ENCODE measurements at places on chromosomes 2 and 18.

- no peak for DNase-seq
Measured at GRCh38 chr2:10196948-10197696, 74.6 kb downstream of the RRM2 start.

DNA sequence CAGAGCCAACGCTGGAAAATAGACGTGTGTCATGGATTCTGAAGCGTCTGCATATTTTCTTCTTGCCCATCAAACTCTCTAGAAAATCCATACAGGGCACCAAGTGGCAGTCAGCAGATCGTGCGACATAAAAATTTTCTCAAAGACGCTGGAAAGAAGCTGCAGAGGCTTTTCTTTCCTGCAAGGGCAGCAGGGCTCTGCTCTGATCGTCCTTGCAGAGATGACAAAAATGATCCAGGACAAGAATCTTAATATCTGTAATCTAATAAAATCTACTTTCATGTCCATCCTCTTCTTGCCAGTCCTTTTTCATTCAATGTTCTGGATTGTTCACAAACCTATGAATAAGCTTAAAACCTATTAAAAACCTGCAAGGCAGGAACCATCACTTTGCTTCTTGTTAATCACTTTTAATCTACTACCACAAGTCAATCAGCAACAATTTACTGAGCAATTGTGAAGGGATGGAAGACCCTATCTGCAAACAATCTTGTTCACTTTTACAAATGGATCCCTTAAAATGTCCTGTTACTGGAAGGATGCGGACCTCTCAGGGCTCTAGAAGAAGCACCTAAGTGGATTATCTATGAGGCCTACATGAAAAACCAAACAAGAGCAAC is 93.6 kb downstream of the MREG start:
- no peak for DNase-seq

DNA sequence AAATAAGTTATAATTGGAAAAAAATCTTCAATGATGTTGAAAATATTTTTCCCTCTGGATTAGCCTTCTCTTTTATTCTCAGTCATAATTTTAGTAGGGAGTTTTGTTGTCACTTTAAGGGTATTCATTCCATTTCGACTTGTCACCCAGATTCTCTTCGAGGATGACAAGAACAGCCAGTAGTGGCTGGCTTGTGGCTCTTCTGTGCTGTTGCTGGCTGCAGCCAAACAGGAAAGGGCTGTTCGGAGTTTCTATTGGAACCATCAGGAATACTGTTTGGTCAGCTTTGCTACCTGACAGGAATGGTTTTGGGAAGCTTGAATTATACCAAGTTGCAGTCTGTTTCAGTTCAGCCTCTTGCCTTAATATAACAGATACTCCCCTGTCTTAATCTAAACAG is 41.6 kb downstream of the MGAT5 start:
- DNase-seq = no peak

- no peak for DNase-seq
Measured at GRCh38 chr18:63062246-63062645, 257.3 kb downstream of the BCL2 start.

- DNase-seq = no peak
Measured at GRCh38 chr2:30359644-30360167, 87.3 kb upstream of the LCLAT1 start.

DNA sequence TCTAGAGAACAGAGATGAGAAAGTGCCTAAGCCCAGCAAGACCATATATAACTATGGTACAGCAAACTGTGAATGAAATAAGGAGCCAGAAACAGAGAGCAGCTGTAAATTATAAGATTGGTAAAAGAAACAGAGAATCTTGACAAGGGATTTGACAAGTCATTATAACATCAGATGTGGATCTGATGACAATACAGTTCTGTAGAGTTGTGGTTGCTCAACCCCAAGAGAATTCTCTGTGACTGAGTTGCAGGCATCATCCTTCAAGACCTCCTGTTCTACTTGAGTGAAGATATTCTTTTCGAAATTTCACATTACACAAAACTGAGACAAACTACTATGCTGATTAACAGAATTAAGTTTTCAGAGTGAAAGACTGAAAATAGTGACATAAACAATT is 343.1 kb upstream of the SLC39A10 start:
- DNase-seq = no peak

- DNase-seq = no peak
Measured at GRCh38 chr2:189014449-189015138, 40.4 kb downstream of the COL3A1 start.

- no peak for DNase-seq
Measured at GRCh38 chr18:12428923-12429322, 21.2 kb downstream of the PRELID3A start.

DNA sequence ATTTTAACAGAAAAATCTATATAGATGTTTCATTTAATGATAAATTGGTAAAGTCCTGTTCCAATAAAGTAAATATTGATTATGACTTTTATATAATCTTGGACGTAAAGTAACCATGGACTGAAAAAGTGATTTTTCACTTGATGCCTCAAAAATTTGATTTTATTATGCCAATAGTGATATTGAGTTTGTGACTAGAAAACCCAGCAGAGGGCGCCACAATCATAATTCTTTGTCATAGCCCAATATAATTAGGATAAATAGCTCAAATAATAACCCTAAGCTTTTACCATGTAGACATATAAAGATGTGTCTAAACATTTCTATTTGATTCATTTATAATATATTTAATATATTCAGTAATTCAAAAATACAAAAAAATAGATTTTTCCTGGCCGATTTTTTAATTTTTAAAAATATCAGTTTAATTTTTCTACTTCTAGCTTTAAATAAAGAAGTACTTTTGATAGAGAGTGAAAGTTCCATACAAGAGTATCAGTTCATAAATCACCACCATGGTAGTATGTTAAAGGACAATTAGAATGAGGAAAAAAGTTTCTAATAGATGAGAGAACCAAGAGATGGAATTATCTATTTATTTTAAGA is 30.7 kb downstream of the CAMKMT start:
- peak; percentile 36 for DNase-seq

DNA sequence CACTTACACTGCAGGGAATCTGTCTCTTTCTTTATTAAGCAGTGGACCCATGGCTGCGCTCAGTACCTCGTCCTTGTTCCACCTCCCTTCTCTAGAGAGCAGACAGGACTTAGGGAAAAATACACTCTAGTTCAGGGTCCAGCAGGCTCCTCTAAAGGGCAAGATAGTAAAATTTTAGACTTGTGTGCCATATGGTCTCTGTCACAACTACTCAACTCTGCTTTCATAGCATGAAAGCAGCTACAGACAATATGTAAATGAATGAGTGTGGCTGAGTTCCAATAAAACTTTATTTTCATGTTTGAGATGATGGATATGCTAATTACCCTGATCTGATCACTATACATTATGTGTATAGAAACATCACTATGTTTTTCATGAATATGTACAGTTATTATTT is 163.1 kb downstream of the BABAM2 start:
- DNase-seq = no peak

GRCh38 chr18:26863122-26863879 is 2.2 kb downstream of the AQP4 start:
- no peak for DNase-seq

GRCh38 chr2:54499661-54500060 is 43.5 kb downstream of the SPTBN1 start:
- no peak for DNase-seq

- no peak for DNase-seq
Measured at GRCh38 chr2:178173657-178174056, 20.7 kb upstream of the OSBPL6 start.

DNA sequence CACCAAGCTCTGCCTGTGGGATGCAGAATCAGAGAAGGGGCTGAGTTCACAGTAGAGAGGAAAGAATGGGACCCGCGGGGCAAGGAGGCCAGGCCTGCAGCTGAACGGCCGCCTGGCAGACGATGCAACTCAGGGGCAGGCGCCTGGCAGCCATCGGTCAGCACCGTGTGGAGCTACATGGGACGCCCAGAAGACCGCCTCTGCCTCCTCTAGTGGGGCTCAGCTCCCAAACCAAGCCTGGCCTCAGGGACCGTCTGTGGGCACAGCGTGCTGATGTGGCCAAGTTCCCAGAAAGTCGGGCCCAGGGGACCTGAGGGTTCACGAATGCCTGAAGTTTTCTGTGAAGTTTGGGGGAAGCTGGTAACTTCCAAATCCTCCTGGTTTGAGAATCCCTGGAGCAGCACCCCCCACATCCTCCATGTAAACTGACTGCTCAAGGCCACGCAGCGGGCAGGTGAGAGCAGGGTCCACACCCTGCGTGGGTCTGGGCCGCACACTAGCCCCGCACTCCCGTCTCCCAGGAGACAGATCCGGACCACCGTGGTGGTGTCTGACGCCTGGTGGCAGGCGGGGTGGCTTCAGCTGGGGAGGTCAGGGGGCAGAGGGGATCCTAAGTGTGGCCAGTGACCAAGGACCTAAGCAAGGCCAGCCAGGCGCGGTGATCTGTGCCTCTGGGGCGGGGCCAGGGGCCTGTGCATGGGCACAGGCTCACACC is 14.6 kb downstream of the SNORC start:
- no peak for DNase-seq

- no peak for DNase-seq
Measured at GRCh38 chr2:237603049-237603717, 12.6 kb upstream of the RAB17 start.

- no peak for DNase-seq
Measured at GRCh38 chr18:55413474-55413873, 174.5 kb downstream of the TCF4 start.

GRCh38 chr2:85134255-85134895 is 1.2 kb downstream of the TCF7L1 start:
- DNase-seq = no peak

GRCh38 chr2:203401-203800 is 60.4 kb downstream of the SH3YL1 start:
- no peak for DNase-seq

- no peak for DNase-seq
Measured at GRCh38 chr2:124662946-124663644, 638.0 kb downstream of the CNTNAP5 start.

GRCh38 chr2:191276792-191277465 is 31.7 kb downstream of the MYO1B start:
- DNase-seq = no peak

GRCh38 chr2:23453836-23454460 is 69.0 kb downstream of the KLHL29 start:
- no peak for DNase-seq

- DNase-seq = peak; percentile 12
Measured at GRCh38 chr18:70489986-70490933, 201.4 kb downstream of the SOCS6 start.

DNA sequence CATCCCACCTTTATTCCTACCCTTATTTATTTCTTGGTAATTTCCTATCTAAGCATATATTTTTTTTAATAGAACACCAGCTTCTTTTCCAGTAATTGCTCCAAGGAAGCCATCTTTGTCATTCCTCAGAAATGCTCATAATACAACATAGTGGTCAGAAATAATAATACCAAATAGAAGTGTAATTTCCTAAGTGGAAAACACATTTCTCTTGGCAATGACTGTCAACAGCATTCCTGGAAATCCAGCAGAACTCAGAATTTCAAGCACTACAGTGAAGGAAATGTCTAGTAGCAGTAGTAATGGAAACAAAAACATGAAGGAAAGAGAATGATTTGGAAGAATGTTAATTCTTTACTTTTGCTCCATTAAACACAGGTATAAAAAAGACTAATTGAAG is 56.6 kb downstream of the GDF7 start:
- DNase-seq = no peak

- DNase-seq = no peak
Measured at GRCh38 chr2:240640939-240641338, 15.7 kb downstream of the GPR35 start.

DNA sequence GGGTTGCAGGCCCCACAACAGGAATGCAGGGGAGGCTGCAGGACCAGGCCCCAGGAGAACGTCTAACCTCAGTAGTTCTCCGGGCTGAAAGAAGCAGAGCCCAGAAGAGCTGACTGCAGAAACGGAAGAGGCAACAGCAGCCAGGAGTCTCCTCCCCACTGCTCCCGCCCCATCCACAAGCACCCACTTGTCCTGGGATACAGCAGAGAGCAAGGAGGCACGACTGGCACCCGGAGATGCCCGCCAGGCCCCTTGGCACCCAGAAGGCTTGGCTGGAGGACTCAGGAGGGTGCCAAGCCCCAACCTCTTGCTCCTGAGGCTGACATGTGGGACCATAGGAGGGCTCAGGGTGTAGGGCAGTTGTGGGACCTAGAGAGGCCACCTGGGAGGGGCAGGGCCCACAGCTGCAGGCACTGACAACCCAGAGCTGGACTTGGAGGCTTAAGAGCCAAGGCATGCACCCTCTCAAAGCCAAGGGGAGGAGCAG is 29.0 kb upstream of the TNS1 start:
- no peak for DNase-seq

DNA sequence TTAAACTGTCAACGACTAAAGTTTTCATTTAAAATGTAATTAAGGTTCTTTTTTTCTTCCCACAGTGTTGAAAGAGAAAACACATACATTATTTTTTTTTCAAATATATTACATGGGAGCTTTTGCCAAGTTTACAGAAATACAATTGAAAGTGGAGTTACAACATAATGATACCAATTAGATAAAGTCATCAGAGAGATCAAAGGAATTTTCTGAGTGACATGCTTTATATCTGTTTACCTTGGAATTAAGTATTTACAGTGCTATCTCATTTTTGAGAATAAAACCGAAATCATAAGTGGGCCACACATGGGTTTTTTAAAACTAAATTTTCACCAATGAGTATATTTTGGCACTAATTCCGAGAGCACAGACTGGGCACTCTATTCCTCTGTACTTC is 165.2 kb downstream of the RAPGEF4 start:
- no peak for DNase-seq

GRCh38 chr18:6741232-6741663 is 11.7 kb downstream of the ARHGAP28 start:
- no peak for DNase-seq

DNA sequence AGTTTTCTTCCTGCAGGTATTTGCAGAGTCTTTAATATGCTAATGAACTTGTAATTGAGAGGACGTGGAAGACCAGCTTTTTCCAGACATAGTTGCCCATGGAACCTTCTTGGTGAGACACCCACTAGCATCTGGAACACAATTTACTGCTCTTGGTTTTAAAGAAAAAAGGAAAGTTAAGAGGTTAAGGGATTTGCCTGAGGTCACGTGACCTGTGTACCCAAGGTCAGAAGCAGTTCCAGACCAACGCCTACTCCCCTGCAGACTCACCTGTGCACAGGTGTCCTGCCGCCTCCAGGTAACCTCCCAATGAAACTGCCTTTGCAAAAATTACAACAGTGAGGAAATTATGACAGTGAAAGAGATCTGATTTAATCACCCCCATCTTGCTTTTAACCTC is 172.7 kb downstream of the ANAPC1 start:
- no peak for DNase-seq

GRCh38 chr18:22020127-22020866 is 149.1 kb upstream of the GATA6 start:
- DNase-seq = no peak

All from T-helper 9 cell (primary cell).